ENCODE measurements at places on chromosomes 2 and 18. TPM values are rescaled to one million over a fixed set of nuclear protein-coding genes. Genes with fewer than 3 reads are reported as not detected.

DNA sequence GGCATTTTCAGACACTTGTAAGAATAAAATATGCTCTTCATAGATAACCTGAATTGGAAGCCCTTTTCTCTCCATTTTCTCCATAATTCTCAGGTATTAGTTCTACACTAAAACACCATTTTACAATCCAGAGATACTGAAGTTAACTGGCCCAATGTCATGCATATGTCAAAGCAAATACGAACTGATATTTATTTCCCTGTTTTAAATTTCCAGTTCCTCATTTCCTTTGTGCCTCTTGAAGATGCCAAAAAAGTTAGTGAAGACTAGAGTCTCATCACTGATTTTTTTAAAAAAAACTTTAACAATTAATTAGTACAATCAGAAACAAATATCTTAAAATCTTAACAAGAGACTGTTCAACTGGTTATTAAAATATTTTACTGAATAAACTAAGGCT is 52.8 kb upstream of the ITGB6 start:
- no peak for DNase-seq

DNA sequence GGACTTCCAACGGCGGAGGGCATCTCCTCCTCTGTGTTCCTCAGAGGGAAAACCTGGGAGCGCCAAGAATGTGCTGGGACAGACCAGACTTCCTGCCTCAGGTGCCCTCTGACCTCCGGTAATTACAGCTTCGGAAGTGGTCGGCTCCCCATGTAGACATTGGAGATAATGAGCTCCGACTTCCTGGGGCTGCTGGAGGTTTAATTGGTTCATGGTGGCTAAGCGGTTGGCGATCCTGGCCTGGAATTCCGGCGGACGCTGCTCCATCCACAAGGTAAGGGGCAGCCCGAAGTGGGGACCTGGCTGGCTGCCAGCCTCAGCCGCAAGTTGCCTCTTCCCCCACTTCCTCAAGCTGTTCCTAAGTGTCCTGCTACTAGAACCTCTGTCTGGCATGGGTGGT is 83.2 kb upstream of the EPC2 start:
- no peak for DNase-seq

- no peak for DNase-seq
Measured at GRCh38 chr18:25678221-25678620, 326.3 kb upstream of the ZNF521 start.

DNA sequence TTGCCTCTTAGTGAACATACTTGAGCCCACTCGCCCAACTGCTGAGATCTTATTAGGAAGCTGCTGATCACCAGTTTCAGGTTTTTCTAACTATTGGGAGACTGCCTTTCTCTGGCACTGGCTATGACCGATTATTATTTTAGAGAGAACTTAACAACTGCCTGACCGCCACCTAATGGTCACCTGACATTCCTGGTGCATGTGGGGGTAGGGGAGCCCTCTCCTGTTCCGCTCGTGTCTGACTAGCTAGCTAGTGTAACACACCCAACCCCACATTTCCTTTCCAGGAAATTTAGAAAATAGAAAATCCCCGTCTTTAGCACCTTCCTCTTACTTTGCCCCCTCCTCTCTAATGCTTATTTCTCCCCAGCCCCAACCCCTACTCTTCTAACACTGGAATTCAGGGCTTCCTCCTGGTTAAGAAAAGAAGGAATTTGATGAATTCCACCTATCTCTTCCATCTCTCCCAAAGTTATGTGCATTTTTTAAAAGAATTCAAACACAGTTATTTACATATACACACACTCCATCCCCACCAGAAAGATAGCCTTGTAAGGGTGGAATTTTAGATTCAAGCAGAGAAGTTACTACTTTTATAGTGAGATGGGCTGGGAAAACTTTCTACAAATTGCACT is 19.4 kb upstream of the DNER start:
- no peak for DNase-seq

DNA sequence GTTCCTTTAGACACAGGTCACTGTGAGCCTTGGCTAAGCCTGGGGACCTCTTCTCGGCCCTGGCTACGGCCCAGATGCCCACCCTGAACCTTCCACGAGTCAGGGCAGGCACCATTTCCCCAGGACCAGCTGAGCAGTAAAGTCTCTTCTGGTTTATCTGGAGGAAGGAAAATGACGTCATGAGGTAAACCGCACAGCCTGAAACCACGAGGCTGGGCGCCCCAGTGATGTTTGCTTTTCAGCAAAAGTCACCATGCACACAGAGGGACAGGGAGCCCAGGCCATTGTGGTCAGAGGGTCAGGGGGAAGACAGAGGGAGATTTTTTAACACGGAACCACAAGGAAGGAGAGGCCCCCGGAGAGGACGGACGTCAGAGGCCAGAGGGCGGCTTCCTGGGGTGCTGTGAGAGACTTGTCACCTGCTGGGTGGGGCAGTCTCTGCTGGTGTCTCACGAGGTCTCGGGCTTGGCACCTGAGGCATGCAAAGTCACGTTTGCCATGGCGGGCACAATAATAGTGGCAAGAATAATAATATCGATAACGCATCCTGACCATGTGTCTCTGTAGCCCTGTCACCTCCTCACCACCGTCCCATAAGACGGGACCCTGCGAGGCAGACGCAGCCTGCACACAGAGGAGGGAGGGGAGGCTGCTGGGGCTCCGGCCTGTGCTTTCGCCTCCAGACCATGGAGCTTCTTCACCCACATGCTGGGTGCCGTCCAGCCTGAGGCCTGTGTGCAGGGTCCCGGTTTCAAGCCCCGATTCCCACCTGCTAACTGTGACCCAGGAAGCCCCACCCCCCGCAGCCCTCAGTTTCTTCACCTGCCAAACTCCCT is 33.2 kb upstream of the FOSL2 start:
- peak; percentile 79 for DNase-seq

The STARD6 gene
- total RNA-seq, result not detected

The NYAP2 gene
- total RNA-seq, result 0.06 TPM

The EMX1 gene
- 0.12 TPM for total RNA-seq

The ST8SIA5 gene
- 0.29 TPM for total RNA-seq

All from mucosa of gallbladder (tissue), 1 donor.